ENCODE measurements at places on chromosomes 4 and X.

GRCh38 chr4:112938461-112939058 lies 110.9 kb upstream of the ANK2 start:
- peak; percentile 46 for DNase-seq

- no peak for DNase-seq
Observed at GRCh38 chr4:10773656-10774055, 89.1 kb upstream of the CLNK start.

DNA sequence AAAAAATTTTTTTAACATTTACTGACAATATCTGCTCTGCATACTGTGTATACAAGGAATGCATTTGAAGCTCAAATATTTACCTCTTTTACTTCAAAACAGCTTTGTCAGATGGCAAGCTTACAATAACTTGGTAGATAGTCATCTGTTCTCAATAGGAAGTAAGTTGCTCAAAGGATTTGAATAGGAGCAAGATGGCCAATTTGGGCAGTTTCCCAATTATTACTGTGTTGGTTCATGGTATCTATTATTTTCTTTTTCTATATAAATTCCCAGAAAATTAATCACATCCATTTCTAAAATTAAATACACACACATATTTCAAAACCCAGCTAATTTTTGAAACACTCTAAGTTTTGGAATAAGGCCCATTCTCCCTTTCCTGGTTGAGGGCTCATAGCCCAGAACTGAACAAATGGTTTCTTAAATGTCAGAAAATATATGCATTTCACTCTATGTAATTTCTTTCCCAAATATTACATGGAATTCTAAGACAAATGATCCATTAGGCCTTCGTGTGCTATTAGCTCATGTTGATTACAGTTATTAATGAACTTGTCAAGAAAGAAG lies 60.2 kb upstream of the BLTP1 start:
- DNase-seq: no peak

GRCh38 chr4:147284935-147285334 lies 196.0 kb upstream of the EDNRA start:
- DNase-seq: no peak

DNA sequence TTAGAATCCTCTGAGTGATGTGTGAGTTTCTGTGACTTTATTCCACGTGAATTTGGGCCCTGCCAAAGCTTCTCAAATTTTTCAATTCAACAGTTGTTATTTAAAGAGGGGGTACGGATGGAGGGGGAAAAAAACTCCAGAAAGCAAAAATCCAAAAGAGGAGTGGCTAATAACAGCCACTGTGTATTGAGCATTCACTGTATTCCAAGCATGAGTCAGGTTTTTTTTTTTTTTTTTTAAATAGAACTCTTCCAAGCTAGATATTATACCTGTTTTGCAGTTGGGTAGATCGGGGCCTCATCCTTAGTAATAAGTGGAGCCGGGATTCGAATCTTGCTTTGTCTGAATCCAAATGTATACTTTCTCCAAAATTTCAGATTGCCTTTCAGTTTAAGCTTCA lies 6.4 kb upstream of the RHOH start:
- no peak for DNase-seq

DNA sequence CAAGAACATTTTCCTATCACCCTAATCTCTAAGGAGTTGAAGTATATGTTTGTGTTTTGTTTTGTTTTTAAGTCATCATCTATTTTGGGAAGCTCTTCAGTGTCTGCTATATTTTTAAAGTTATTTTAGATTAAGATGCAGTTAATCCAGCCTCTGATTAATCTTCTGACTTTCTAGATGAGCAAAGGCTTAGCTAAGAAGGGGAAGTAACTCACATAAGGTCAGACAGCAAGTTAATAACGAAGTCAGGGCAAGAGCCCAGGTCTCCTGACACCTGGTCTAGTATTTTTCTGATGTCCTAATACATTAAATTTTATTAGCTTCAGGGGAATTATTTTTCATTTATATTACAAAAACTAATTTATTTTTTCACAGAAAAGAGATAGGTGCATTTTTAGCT lies 168.5 kb downstream of the SOWAHB start:
- no peak for DNase-seq

GRCh38 chrX:2684256-2684655 lies 6.8 kb upstream of the CD99 start:
- no peak for DNase-seq

GRCh38 chrX:115362334-115363095 lies 73.0 kb downstream of the LUZP4 start:
- peak; percentile 2 for DNase-seq

GRCh38 chrX:112067601-112068000 lies 15.0 kb downstream of the TRPC5 start:
- DNase-seq: no peak

DNA sequence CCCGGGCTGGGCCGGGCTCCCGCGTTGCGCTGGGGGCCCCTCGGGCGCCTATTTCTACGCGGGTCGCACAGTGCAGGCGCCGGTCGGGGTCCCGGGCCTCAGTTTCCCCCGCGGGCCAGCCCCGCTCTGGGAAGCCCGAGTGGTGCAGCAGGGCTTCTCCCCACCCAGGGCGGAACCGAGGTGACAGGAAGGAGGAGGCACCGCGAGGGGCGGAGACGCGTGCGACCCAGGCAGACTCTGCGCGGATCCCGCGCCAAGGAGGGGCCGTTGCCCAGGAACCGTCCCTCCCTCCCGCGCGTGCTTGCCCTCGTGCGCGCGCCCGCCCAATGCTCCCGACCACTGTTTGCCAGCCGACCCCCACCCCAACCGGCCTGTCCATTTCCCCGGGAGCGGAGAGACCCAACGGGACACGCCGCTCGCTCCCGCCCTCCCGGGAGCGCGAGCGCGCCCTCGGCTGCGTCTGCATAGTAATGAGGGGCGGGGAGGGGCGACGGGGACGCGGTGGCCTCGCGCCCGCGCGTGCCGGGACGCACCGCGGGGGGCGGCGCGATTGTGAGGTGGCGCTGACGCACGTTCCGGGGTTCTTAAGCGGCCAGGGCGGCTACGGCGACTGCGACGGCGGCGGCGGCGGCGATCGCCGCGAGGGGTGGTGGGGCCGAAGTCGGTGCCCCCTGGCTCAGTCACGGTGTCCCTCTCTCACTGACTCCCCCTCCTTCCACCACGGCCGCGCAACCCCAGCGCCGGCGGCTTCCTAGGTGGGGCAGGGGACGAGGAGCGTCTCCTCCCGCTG lies at the start of gene CPEB2:
Gene CPEB2 (plus strand): TSS at position 613 of the 790 bp plus-strand sequence. CDS start 193 bp downstream, outside the sequence.
- peak; percentile 95 for DNase-seq

DNA sequence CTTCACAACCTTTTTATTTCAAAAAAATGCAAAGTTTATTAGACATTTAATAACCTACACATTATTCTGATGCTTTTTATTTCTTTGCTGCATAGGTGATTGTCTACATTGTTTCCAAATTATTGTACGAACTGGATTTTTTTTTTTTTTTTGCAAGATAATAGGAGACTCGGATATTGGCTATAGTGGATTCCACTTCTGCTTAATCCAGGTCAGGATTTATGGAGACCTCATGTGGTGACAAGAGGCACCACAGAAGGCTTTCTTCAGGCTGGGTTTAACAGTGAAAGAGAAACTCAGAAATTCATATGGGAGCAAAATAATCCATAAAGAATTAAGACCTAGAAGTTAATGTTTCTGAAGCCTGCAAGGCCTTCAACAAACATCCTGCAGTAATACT lies 2.4 kb upstream of the SLIT2 start:
- peak; percentile 57 for DNase-seq

DNA sequence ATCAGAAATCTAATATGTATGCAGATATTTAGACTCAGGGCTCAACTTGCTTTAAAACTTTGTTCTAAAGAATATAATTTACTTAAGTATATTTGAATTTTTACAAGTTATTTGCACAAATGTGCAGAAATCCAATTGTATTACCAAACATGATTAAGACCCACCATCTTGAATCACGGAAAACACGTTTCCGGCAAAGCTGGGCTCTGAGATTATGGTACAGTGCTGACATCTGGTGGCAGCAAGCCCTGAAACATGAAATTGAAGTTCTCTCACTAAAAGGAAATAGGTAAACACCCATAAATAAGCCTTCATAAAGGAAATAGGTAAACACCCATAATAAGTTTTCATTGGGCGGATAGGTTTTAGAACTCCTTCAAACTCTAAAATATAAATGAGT lies 98.3 kb upstream of the MAOA start:
- peak; percentile 21 for DNase-seq

DNA sequence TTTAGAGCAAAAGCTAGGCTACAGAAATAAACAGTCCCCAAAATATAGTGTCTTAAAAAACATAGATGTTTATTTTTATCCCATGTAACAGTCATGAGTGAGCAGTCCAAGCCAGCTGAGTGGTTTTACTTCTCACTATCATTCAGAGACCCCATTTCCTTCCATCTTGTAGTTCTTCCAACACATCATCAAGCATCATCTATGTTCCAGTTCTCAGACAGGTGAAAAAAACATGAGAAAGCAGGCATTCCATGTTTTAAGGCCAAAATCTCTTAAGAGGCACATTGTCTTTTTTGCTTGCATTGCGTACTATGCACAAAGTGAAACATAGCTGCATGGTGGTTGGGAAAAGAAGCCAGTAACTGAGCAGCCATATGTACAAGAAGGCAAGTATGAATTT lies 128.6 kb downstream of the ATOH1 start:
- DNase-seq: no peak

DNA sequence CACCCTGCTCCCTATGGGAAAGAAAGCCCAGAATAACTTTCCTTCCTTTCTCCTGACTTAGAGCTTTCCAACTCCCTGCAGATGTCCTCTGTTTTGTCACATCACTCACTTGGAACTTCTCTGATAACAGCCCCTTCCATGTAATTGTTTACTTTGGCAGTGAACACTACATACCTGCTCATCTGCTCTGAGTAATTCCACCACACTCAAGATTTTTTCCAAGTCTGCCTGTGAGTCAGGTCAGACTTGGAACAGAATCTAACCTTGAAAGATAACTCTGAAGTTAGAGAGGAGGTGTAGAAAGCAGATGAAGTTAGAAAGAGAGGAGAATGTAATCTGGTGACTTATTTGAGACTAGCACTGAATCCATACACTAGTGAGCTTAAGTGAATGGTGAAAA lies 7.4 kb downstream of the MAGEB10 start:
- DNase-seq: no peak

DNA sequence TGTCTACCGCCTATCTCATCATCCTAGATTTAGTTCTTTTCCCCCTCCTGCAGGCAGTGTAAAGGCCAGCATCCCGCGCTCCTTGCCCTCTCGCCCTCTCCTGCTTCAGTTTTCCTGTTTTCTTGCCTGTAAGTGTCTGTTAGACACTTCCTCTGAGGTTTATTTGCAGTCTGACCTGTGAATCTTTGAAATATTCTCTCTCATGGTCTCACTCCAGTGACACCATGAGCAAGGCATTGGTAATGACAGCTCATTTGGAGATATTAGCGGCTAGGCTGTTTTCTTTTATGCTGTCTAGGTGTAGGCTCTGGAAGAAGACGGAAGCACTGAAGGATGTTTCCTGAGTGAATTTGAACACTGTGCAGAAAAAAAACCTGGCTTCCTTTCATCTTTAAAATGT lies 179.6 kb downstream of the KDR start:
- DNase-seq: no peak

Data from EL (cell line).